Trophoblast cell (in vitro differentiated cells and primary cell): ENCODE measurements at places on chromosomes 4 and X.

- DNase-seq = no peak
Observed at GRCh38 chr4:57023104-57023503, 44.4 kb downstream of the POLR2B start.

DNA sequence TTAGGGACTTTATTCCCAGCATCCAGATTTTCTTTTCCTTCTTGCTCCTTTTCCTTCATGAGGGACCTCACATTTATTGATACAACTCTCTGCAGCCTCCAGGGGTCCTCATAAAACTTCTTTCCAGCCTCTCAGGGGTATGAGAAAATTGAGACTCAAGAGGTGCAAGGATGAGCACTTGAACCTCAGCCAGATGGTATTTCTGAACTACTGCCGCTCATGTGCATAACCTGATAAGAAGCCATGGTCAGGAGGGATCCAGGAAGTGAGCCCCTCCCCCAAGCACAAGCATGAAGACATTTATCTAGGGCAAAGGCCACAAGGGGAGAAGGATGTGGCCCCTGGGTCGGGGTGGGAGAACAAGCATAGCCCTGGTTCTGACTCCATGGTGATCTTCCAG is 73.3 kb downstream of the TSPAN7 start:
- no peak for DNase-seq

GRCh38 chrX:86604607-86605006 is 456.4 kb downstream of the DACH2 start:
- DNase-seq = no peak

GRCh38 chrX:119647089-119647488 is 40.9 kb upstream of the NKRF start:
- no peak for DNase-seq
